ENCODE measurements at places on chromosomes 2 and 18.
A peak's percentile ranks its signal among the peaks of the same experiment; 100 is the strongest.

GRCh38 chr18:43009674-43010073 lies 105.8 kb downstream of the RIT2 start:
- no peak for DNase-seq

- no peak for DNase-seq
Observed at GRCh38 chr2:24047703-24048033, 477 bp upstream of the WDCP start.

DNA sequence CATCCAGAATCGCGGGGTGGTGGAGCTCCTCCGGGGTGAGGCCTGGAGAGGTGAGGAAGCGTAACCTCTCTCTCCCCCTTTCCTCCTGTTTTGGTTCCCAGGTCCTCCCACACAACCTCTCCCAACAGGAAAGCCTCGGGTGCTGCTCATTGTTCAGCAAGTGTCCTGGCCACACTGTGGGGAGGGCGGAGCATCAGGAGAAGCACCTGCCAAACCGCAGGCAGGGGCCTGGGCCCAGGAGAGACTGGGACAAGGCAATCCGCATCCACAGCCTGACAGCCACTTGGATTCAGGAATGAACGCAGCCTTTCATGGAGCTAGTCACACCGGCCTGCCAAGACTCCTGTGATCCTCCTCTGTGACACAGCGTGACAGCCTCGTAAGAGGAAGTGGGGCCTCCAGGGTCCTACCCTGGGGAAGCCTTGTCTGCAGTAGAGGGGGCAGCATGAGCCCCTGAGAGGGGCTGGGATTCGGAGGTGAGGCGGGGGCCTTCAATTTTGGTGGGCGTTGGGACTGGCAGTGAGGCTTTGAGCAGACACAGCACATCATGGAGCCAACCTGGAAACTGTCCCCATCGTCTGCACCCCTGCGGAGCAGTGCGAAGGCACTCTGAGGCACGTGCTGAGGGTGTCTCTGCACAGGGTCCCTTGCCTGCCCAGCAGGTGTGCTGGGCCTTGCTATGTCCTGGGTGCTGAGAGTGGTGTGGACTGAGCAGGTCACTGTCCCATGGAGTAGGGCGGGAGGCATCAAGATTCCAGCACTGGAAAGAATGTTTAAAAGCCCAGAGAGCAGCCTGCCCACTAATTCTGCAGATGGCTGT lies 62.2 kb downstream of the EDAR start:
- DNase-seq, result no peak

GRCh38 chr2:5546181-5546580 lies 146.0 kb upstream of the SOX11 start:
- DNase-seq, result no peak

DNA sequence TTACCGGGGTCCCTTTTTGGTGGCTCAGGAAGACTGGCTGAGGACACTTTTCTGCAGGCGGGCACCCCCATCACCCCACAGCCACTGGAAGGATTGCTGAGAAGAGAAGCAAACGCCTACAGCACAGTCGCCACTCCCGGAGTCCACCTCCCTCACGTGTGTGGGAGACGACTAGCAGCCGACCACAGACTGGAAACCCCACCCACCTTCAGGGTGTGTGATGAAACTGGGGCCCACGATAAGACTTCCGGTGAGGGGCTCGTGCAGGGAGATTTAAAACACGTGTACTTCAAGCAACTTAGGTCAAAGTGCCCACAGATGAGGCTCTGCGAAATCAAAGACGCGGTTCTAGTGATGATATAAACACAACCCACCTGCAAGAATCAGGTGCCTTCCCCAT lies 26.3 kb downstream of the MBP start:
- DNase-seq, result peak; percentile 61
